AG10803 (cell line): ENCODE measurements at places on chromosomes 4 and X.

- no peak for DNase-seq
Measured at GRCh38 chr4:154868414-154869194, 87.5 kb downstream of the RBM46 start.

DNA sequence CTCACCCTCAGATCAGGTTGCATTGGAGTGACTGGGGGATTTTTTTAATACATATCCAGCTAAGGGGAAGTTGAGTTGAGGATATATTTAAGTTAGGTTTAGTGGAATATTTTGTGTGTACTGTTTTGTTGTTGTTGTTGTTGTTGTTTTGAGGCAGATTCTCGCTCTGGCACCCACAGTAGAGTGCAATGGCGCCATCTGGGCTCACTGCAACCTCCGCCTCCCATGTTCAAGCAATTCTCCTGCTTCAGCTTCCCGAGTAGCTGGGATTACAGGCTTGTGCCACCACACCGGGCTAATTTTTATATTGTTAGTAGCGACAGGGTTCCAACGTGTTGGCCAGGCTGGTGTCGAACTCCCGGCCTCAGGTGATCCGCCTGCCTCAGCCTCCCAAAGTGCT is 38.6 kb upstream of the ATP6AP2 start:
- DNase-seq = no peak

DNA sequence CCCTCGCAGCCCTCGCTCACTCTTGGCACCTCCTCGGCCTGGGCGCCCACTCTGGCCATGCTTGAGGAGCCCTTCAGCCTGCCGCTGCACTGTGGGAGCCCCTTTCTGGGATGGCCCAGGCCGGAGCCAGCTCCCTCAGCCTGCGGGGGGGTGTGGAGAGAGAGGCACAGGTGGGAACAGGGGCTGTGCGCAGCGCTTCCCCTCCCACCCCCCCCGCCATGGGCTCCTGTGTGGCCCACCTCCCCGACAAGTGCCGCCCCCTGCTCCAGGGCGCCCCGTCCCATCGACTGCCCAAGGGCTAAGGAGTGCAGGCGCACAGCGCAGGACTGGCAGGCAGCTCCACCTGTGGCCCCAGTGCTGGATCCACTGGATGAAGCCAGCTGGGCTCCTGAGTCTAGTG is 220.2 kb downstream of the STPG2 start:
- DNase-seq = no peak

- DNase-seq = peak; percentile 28
Measured at GRCh38 chr4:67909905-67910584, 26.2 kb upstream of the TMPRSS11D start.
